ENCODE measurements at places on chromosomes 1 and 21.

GRCh38 chr1:91476533-91477217 is 24.0 kb upstream of the CDC7 start:
- DNase-seq: no peak

DNA sequence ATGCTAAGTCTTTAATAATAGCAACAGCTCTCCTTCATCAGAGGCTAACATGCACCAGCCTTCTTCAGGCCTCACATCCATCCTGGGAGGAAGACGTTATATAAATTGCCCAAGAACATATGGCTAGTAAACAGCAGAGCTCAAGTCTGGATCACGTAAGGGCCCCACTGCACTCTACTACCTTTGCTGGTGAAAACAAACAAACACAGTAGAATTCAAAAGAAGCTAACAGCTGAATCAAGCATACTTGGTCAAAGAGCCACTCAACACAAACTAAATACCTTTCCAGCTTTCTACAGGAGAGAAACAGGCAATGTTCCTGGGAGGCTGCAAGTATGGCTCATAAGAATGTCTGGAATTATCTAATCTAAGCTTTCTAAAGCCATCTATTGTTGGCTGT is 66.0 kb downstream of the WLS start:
- no peak for DNase-seq

DNA sequence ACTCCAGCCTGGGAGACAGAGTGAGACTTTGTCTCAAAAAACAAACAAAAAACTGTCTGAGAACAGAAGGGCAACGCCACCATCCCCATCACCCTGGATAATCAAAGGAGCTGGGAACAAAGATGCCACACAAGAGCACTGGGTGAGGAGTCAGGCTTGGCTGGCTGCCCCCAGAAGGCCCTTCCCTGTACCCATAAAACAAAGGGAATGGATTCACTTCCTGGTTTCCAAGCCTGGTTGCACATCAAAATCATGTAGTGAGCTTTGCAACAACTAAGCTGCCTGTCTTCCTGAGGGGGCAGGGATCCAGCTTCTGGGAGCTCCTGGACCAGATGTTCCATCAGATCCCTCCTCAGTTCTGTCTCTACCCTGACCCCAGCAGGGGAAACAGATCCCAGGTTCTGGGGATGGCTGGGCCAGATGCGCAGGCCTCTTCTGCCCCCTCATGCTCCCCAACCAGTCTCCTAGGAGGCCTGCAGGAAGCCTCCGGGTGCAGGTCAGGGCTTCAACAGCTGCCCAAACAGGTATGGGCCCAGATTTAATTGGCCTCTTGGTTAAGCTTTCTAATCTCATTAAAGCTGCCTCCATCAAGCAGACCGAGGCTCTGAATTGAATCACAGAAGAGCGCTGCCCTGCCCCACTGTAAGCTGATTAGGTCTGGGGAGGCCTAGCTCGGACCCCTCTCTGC is 97.8 kb downstream of the MRPL37 start:
- DNase-seq: no peak

DNA sequence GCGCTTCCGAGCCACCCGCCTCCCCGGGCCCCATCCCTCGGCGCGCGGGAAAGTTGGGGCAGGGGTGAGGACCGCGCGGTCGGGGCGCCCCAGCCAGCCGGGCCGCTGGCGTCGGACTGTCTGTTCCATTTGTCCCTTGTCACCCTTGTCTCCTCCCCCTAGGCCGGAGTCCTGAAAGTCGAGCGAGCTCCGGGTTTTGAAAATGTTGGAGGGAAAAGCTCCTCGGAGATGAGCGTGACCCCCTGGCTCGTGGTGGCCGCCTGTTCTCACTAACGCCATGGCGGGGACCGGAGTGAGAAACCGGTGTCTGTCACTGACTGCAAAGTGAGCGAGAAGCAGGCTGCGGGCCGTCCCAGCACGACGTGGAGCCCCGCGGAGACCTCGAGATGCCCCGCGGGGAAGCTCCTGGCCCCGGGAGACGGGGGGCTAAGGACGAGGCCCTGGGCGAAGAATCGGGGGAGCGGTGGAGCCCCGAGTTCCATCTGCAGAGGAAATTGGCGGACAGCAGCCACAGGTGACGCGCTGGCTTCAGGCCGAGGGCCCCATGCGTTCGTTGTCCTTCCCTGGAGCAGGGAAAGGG is 491 bp downstream of the PER3 start:
- no peak for DNase-seq

DNA sequence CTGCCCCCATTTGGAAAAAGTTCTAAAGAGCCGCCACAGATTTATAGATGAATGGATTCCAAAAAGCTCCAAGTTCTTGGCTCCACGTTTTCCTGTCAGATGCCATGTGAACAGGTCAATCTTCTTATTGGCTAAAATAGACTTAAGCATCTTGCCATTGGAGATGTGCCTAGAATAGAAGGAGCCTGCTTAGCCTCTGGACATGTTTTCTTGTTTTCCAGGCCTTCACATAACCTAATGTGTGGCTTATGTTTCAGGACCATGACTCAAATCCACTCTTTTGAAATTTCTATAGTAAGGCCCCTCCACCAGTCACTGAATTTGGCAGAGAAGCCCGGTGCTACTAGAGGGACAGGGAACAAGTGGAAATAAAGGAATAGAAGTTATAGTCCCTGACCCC is 31.5 kb downstream of the PHC2 start:
- no peak for DNase-seq

GRCh38 chr1:177912991-177913390 is 56.9 kb downstream of the SEC16B start:
- peak; percentile 76 for DNase-seq

DNA sequence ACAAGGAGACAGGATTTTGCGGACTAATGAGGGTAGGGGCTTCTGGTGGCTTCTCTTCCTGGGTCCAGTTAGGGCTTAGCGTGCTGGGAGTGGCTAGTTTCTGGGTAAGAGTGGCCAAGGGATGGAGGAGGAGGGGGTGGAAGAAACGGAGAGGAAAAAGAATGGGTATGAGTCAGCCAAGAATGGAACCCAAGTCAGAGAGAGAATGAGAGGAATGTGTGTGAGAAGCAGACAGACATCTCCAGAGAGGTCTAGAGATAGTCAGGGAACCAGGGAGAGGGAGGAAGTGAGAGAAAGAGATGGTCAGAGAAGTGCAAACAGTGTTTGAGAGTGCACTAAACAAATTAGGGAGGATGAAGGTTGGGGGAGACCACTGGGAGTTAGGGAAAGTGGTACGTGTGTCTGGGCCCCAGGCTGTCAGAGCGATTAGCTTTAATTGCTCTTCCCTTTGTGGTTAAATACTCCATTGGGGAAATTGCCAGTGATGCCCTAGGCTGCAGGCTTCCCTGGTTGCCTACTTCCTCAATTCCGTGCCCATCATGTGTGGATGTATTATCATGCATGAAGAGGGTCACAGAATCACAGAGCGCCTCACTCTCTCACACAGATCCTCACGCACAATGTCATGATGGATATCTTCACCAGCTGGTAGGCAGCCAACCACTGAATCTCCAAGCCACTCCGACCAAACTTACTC is 1.4 kb downstream of the PEA15 start:
- DNase-seq: no peak

GRCh38 chr1:20632386-20632785 is 872 bp upstream of the PINK1 start:
- no peak for DNase-seq

GRCh38 chr21:16455978-16456377 is 726.2 kb downstream of the USP25 start:
- DNase-seq: no peak

- DNase-seq: no peak
Measured at GRCh38 chr21:44356160-44356559, 2.7 kb downstream of the TRPM2 start.

DNA sequence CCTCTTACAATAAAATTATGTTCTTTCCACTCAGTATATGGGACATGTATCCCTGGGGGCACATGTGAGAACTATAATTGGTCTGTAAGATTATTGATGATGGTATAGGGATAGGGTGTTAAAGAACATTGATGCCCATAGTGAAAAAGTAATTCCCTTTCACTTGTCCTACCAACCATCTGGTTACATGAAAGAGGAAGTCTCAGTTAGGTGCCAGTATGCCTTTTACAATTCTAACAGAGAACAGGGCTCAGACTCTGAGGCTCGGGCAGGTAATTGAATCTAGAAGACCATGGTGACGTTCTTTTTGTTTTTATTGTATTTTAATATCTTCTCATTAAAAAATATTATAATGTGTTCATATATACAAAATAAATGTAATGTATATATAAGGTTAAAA is 113.6 kb downstream of the FGGY start:
- DNase-seq: no peak

DNA sequence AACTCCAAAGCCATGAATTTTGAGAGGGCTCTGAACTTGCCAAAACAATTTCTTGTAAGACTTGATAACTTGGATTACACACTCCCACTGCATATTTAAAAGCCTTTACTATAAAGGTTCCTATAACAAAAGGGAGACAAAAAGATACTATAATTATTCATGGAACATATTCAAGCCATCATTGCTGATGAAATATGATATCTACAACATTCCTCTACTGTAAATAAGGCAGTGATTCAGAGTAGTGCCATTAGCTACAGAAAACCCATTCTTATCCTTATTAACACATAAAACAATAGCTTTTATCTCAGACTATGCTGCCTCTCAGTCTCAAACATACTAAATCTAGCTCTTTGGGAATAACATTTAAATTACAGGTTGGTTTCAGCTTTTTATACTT is 675.5 kb upstream of the CXADR start:
- DNase-seq: no peak

GRCh38 chr1:91345395-91346005 is 59.1 kb downstream of the HFM1 start:
- no peak for DNase-seq

DNA sequence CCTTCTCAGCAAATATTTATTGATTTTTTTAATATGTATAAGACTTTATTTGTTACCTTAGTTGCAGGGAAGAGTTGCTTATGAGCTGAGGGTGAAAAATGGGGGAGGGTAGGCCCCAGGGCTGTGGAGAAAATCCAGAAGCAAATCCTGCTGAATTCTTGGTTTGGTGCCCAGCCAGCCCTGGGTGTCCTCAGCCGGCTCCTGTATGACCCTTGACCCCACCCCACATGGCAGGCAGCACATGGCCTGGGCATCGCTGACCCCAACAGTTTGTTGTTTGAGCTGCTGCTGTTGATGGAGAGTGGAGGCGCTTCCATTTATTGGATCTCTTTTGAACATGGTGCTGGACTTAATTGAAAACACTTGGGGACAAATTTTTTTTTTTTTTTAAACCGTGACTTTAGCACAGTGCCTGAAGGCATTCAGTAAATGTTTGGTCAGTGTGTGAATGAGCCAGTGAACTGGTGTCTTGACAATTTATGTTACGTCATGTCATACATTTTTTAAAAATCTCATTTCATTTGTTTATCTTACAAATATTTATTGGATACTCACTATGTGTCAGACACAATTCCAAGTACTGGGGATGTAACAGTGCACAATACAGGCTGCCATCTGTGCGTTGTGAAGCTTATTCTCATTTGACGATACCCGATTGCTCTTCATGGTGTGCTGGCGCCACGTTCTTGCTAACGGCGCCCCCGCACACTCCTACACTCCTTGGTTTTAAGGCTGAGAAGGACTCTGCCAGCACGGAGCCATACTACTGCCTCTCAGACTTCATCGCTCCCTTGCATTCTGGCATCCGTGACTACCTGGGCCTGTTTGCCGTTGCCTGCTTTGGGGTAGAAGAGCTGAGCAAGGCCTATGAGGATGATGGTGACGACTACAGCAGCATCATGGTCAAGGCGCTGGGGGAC is 98.8 kb downstream of the MTR start:
- peak; percentile 34 for DNase-seq

DNA sequence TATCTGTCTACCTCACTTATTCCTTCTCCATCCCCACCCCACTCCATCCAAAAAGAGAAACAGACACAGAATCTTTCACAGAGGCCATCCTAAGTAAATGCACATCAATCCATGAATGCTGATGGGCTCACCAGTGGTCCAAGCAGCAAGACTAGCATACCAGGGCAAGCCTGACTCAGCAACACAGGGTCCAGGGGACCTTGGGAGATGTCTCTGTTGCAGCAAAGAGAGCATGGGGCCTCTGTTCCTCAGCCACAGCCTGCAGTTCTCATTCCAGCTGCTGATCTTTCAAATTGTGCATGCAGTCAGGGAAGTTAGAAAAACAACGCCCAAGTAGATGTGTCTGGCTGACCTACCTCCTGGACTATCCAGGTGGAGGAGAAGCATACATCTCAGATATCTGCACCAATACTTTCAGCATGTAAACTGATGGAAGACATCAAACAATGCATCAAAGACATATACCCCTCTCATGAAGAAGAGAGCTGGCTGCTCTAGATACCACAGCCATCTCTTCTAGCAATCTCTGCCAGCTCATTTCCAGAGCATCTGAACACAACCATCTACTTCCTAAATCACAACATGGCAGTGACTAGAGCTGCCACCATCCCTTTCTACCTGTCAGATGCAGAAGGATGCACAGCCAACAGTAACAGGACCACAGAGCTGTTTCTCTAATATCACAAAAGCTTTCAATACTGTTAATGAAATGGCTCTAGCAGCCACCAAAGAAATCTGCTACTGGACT is 54.5 kb downstream of the CD34 start:
- DNase-seq: no peak

DNA sequence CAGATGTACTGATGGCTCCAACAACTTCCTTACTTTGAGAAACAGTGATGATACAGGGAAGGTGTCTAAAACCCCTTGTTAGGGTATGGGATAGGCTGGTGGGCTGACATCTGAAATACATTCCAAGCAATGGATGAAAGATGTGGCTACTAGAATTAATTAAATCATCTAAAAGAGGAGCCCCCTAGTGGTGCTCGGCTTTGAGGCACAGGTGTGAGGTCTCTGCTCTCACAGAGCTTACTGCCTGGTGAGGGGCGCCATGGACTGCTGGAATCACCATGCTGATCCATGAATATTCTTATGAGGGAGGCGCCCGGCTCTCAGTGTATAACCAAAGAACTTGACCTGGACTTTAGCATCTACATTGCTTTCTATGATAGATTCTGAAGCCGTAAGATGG is 48.5 kb downstream of the GNG4 start:
- no peak for DNase-seq

DNA sequence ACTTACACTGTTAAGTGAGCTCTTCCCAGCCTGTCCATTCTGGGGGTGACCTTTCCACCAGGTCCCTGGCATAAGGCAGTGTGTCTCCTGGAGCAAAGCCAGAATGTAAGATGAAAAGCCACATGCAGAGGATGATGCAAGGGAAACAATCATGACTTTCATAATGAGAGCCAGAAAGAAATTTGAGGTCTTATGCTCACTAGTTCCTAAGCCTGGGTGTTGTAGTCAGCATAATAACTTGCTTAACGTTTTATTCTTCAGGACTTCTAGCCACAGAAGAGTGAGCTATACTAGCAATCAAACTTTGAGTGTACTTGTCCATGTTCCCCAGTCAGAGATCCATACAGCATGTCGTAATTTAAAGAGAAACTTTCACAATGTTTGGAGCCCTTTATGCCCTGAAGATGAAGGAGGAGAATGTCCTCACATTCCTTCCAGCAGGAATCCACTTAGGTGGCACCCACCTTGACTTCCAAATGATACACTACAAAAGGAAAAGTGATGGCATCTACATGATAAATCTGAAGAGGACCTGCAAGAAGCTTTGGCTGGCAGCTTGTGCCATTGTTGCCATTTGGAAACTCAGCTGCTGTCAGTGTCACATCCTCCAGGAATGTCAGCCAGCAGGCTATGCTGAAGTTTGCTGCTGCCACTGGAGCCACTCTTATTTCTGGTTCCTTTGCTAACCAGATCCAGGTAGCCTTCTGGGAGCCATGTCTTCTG is 60.5 kb upstream of the FOXD3 start:
- DNase-seq: no peak

GRCh38 chr21:36245649-36246048 is 74.3 kb upstream of the MORC3 start:
- DNase-seq: no peak

- DNase-seq: no peak
Measured at GRCh38 chr1:173355281-173356031, 121.7 kb upstream of the PRDX6 start.

All from LNCaP clone FGC (cell line).